ENCODE measurements at places on chromosomes 16 and 17.

GRCh38 chr16:67170168-67170948 is at the start of gene NOL3:
TSS of gene NOL3 (plus strand) at chr16:67170538.
- DNase-seq: peak; percentile 79

- DNase-seq: peak; percentile 96
These were observed 3.3 kb upstream of the NHERF2 start for GRCh38 chr16:2023092-2024031.

DNA sequence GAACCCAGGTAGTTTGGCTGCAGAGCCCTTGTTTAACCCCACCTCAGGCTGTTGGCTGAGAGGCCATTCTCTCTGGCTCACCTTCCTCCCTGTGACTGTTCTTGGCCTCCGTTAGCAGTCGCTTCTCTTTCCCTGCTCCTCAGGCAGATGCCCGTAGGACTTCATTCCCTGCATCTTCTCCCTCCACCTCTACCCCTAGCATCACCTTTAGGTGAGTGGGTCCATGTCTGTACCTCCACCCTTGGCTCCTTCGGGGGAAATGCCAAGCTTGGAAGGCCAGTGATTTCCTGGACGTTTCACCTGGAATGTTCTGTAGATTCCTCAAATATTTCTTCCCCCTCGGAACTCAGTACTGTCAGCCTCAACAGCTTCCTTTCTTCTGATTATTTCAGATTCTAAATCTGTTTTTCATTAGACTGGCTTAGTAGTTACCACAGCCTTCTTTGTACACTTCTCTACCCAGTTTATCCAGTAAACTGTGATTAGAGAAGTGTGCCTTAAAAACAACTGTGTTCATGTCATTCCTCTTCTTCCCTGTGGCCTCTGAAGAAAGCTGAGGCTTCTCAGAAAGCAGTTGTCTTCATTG is 227.9 kb downstream of the MSI2 start:
- DNase-seq: no peak

DNA sequence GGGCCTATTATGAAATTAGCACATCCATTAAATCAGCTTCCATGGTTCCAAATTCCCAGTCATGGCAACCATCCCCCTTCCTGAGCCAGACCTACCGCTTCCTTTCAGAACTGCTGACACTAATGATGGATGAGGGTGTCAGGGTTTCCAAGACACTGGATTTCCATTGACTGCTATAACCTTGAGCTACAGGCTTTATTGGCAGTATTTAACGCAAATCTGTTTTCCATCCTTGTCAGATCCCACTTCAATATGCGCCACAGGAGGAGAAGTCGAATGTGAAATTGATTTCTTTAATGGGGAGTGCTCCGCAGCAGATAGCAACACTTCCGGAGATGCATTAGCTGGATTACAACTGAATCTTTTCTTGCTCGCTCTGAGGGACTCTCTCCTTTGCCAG is 197.1 kb downstream of the HS3ST4 start:
- no peak for DNase-seq

DNA sequence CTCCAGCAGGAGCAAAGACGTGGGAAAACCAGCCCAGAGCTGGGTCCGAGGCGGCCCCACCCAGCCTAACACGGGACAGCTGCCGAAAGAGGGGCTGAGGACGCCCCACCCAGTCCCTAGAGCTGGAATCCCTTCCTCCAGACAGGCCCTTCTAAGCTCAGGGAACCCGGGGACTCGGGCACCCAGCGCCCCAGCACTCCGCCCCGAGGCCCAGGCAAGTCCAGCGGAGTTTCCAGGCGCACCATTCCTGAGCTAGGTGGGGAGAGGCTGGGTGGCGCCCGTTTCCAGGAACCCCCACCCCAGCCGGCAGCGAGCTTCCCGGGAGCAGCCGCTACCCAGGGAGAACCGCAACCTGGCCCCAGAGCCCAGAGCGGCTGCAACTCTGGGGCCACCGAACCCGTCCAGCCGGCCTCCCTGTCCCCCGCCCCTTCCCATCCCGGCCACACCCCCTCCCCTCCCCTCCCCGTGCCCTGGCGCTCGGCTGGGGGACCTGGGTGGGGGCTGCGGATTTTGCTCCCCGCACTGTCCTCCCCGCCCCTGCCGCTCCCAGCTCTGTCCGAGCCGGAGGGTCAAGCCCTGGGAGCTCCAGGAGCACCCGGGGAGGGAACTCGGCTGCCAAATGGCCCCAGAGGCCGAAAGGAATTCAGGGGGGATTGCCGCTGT is 536 bp downstream of the TMC6 start:
- peak; percentile 70 for DNase-seq

DNA sequence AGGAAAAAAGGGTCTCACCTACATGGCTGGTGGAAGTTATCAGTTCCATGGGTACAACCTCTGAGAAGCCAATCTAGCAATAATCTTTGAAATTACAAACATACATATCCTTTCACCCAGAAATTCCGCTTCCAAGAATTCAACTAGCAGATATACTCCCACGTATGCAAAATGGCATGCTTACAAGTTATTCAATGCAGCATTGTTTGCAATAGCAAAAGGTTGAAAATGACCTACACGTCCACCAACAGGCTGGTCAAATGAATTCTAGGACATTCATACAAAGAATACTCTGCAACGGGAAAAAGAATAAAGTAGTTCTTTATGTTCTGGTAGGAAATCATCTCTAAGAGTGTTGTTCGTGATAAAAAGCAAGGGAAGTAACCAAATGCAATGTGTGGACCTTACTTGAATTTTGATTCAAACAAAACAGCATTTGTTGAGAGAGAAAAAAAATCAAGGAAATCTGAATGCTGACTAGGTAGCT is 63.7 kb upstream of the NLK start:
- DNase-seq: no peak

DNA sequence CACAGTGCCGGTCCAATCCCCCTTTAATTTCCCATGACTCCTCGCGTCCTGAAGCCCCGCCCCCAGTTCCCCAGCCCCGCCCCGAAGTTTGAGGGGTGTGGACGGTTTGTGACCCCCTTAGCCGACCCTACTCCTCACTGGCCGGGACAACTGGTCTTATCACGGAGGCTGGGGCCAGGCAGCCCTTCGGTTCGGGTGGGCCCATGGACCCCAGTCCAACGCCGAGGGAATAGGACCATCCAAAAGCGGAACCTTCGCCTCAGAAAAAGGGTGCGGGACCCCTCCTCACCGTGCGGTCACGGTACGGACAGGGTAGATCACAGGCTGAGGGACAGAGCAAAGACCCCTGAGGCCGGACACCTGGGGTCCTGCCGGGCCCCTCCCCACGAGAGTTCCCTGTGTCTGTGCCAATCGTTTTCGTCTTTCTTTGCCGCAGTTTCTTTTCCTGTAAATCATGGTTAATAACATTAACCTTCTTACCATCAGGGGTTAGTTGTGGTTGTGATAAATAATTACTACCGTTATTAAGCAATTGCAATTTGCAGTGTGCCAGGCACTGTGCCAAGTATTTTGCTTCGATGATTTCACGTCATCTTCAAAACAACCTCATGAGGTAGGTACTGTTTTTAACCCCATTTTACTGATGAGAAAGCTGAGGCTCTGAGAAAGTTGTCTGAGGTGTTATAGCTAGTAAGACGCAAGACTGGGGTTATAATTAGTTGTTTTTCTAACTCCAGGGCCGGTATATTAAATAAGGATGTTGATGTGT is 543 bp downstream of the TMUB2 start:
- peak; percentile 45 for DNase-seq

DNA sequence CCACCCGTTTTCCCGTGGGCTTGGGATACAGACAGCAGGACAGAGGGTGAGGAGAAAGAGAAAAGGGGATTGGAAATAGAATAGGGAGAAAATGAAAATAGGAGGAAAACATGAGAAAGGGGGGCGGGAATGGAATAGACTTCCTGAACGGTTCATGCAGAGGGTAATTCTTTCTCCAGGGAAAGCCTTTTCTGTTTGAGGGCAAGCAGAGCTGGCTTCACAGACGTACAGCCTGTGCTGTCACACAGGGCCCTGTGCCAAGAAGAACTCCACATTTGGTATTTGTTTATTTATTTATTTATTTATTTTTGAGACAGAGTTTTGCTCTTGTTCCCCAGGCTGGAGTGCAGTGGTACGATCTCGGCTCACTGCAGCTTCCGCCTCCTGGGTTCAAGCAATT is 12.0 kb downstream of the MILR1 start:
- peak; percentile 4 for DNase-seq

GRCh38 chr17:19301274-19301951 is 61.1 kb downstream of the B9D1 start:
- DNase-seq: no peak

GRCh38 chr16:28125592-28125991 is 62.1 kb upstream of the GSG1L start:
- no peak for DNase-seq

GRCh38 chr16:62298600-62298999 is 262.4 kb upstream of the CDH8 start:
- peak; percentile 21 for DNase-seq

- DNase-seq: no peak
These were observed 116.6 kb downstream of the METRNL start for GRCh38 chr17:83196024-83196365.

DNA sequence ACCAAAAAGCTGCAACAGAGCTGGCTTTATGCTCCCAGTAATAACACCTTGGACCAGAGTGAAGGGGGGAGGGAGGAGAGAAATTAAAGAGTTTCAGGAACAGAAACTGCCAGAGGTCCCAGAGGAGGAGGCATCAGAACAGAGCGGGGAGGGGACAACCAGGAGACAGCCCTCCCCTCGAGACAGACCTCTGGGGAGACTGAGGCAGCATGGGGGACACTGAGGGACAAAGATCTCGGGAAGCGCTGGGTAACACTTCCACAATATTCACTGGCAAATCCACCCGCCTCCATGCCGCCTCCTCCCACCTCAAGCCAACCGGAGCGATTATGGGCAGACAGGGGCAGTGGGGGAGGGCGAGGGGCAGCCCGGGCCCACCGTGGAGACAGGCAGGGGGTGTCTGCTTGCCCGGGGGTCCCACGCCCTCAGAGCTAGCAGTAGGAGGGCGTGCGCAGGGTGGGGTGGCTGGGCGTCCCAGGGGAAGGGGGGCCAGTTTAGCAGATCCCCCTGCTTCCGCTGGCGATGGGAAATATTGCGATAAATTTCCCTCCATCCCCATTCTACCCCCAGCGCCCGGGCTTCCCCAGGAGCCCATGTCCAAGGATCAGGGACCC is 1.2 kb downstream of the PCGF2 start:
- DNase-seq: no peak

DNA sequence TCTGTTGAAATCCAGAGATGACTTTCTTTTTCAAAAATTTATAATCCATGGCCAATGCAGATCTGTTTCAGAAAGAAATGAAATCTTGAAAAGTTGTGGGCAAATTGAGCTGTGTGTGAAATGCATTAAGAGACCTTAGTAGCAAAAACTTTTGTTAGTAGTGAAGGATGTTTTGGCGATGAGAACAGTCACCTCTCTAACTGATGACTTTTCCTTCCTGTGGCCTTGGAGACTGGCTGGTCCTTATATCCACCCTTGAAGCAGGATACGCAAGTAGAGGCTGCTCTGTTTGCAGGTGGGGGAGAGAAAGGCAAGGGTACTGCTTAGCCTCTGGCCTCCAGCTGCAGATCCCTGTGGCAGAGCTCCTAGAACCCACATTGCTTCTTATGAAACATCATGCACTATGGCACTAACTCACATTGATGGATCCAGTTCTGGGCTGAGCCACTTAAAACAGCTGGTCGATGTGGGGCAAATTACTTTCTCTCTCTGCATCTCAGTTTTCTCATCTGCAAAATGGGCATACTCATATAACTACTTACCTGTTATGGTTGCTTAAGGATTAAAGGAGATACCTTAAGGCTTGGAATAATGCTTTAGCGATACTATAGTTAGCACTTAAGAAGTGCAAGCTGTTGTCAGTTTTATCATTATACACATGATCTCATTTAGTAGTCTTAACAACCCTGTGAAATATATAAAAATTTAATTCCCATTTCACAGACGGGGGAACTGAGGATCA is 89.3 kb downstream of the SDR42E1 start:
- DNase-seq: no peak

DNA sequence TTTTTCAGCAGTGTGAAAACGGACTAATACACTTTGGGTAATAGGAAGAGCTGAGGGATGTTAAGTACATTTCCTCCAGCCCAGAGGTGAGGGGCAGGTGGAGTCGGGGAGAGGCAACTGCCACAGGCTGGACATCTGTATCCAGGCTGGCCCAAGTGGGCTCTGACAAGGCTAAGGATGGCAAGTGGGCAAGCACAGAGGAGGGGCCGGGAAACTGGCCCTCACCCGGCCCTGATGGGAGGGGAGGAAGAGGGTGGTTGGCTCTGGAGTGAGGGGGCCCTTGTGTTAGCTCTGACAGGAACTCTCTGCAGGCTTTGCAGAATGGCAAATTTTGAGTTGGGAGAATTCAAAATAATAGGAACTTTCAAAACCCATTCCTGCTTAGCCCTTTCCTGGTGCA is 251.0 kb upstream of the TNRC6C start:
- no peak for DNase-seq

DNA sequence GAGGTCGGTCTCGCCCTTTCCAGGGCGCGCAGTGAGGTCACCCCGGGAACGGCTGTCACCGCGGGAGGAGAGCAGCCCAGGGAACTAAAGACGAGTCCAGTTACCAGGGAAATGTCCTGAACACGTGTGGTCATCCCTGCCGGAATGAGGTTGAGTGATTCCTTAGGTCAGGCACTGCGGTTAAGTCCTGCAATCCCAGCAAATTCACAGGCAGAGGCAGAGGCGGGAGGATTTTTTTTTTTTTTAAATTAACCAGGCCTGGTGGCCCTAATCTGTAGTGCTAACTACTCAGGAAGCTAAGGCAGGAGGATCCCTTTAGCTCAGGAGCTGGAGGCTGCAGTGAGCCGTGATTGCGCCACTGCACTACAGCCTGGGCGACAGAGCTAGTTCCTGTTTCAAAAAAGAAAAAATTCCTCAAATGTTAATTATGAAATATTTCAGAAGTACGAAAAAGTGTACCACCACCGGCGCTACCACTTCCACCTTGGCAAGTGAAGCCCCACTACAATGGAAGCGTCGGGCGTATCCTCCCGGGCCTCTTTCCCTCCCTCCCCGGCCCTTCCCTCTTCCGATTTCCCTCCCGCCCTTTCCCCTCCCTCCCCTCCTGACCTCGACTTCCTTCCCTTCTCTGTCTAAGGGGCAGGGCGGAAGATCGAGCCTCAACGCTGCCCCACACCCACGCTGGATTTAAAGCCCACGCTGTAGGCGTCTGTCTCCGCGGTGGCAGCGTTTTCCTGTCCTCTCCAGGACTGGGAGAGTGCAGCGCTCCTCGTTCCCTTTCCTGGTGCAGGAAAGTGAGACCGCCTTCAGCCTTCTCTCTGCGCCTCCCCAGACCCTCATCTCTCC is 27.3 kb downstream of the SLFN11 start:
- DNase-seq: peak; percentile 64

DNA sequence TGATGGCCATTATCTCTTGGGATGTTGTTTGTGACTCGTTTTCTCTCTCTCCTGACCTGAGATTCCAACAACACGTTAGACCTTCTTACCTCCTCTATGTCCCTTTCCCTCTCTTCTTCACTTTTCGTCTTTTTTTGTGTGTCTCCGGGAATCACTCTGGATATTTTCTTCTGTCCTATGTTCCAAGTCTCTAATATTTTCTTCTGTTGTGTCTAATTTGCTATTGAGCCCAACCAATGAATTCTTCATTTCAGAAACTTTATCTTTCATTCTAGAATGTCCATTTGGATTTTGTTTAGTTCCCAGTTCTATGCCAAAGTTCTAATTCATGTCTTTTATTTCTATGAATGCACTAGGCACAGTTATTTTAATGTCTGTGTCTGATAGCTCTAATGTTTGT is 27.1 kb upstream of the PITPNM3 start:
- no peak for DNase-seq

GRCh38 chr16:26561303-26561702 is 505.4 kb upstream of the C16orf82 start:
- DNase-seq: no peak

Data from eye (tissue), 1 donor.